ENCODE measurements at places on chromosomes 2 and 18.
A peak's percentile ranks its signal among the peaks of the same experiment; 100 is the strongest.

DNA sequence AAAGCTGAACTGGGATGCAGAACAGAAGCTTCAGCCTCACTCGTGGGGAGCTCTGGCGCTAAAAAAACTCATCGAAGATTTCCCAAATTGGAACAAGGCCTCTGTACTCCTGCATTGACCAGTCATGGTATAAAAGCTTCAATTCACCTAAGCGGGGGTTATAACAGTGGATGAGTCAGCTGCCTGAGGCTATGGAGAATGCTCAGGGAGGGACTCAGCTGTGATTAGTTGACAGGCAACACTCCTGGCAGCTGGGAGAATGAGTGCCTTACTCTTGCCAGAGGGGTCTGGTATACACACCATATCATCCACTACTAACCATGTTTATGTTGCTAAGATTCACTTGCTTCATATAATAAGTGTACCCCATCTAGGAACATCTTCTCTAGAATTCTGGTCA is 350.6 kb upstream of the VRK2 start:
- DNase-seq = peak; percentile 18

DNA sequence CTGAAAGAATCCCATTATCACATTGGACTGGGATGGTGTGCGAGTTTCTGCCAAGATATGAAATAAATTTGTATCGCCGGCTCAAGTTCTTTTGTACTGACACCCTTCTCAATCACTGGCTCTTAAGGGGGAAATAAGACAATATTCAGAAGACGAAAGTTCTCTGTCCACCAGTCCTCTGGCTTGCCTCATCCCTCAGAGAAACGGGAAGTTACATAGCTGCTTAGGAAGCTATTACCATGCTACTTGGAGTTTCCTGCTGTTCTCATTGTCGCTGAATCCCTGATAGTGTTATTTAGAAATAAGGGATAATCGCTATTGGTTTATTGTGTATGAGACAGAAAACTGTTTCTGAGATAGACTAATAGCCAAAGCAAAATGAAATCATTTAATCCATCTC is 205.0 kb upstream of the ZNF521 start:
- DNase-seq = no peak

- DNase-seq = no peak
These were observed 7.0 kb downstream of the TANC1 start for GRCh38 chr2:158975271-158975921.

GRCh38 chr18:60040971-60041370 is 141.2 kb downstream of the PMAIP1 start:
- DNase-seq = no peak

DNA sequence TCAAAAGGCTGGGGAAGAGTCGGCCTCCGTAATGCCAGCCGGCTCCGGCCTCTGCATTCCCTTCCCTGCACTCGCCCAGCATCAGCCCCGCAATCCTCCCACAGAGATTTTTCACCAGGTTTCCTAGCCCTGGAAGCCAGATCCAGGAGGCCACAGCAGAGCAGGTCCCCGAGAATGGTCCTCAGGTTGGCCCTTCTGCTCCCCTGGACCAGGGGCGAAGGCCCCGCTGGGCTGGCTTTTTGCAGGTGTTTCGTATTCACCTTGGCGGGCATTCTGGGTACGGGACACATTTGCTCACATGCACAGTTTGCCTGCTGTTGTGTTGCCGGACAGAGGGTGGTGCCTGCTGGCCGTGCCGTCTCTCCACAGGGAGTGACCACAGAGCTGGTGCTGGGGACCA is 309.5 kb downstream of the NDUFA10 start:
- no peak for DNase-seq

Data from fibroblast of villous mesenchyme (primary cell).